Stimulated activated CD8-positive, alpha-beta memory T cell treated with anti-CD3 and anti-CD28 coated beads, Interleukin-7, amount 100 ng/mL, for 4 hours (primary cell): ENCODE measurements at places on chromosomes 12 and 14.

DNA sequence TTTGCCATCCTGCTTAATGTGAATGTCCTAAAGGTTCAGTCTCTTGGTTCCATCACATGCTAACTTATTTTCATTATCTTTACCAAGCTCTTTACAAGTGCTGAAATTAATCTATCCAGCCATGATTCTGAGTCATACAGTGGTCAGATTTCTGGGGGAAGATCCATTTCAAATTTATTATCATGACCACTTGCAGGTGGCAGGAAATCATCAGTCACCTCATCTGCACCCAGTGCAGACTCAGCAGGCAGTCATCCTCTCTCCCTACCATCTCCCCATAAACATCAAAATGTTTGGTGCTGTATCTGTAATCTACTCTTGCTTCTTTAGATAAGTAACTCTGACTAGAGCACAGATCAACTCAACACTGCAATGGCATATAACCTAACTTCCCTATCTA, 23.5 kb downstream of the ATG14 start:
- no peak for DNase-seq

GRCh38 chr12:110314308-110314707, 33.3 kb downstream of the ATP2A2 start:
- no peak for DNase-seq

DNA sequence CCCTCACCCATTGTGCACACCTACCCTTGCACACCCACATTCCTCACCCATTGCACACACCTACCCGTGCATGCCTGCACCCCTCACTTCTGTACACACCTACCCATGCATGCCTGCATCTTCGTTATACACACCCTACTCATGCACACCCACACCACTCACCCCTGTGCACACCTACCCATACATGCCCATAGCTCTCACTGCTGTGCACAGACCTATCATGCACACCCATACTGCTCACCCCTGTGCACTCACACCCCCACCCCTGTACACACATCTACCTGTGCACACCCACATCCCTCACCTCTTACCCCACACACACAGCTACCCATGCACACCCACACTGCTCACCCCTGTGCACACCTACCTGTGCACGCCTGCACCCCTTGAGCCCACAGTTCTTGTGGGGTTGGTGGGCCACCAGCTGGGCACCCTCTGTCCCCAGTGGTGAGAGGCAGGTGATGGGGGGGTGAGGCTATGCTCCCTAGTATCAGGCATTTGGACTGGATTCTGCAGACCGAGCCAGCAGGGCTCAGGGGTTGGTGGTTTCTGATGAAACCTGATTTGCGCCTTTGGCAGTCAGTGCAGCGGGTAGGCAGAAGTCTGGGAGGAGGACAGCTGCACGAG, 15.6 kb downstream of the CEP170B start:
- no peak for DNase-seq

GRCh38 chr12:32493282-32493681, 93.9 kb downstream of the FGD4 start:
- no peak for DNase-seq

DNA sequence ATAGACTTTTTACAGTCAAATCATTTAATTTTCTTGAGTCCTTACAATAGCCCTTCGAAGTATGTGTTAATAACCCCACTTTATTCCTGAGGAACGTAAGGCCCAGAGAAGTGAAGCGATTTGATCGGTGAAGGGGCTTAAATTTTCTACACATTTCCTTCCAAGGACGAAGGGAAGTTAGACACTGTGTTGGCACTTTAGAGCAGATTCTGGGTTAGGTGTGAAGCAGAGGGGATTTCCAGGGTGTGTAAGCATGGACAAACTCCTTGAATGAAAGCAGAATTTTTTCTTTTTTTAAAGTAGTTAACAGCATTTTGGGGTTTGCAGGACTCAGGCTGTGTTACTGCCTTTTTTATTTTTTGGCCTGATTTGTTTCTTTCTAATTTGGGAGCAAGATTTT, 38.9 kb downstream of the PRORP start:
- DNase-seq = peak; percentile 11

GRCh38 chr12:95173392-95174251, 43.6 kb downstream of the FGD6 start:
- DNase-seq = no peak

DNA sequence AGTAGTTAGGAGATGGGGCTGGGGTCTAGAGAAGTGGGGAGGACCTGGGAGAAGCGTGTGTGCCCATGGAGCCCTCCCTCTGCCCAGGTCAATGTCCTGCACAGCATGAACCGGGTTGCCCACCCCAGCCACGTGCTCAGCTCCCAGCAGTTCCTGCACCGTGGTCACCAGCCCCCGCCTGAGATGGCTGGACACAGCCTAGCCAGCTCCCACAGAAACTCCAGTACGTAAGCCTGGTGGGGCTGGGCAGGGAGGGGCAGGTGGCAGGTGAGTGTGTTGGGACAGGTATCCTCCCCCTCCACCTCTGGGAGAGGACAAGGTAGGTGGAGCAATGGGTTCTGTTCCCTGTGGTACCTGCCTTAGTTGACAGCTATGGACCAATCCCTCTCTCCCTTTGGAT, 20.7 kb downstream of the CLSTN3 start:
- no peak for DNase-seq

GRCh38 chr12:4714879-4715278, 5.3 kb upstream of the GALNT8 start:
- DNase-seq = no peak

DNA sequence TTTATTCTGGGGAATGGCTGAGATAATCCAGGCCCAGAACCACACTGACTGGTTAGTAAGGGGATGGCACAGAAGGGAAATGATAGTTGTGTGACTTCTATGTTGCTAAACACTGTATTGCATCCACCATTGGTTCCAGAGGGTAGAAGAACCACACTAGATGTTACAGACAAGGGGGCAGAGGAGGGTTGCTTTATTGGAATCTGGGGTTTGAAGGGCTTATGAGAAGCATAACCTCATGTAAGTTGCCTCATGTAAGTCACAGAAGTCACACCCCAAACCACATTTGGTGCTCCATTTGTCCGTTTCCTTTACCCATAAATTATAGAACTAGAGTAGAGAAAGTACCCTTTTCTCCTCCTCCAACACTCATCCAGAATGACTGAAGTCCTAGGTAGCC, 5.5 kb upstream of the PSMA6 start:
- no peak for DNase-seq

GRCh38 chr12:91331371-91331770, 148.8 kb upstream of the DCN start:
- no peak for DNase-seq

- DNase-seq = no peak
Measured at GRCh38 chr14:22387776-22388241, 201.2 kb downstream of the DAD1 start.

GRCh38 chr12:110742096-110742717, 484 bp downstream of the PPP1CC start:
- no peak for DNase-seq

DNA sequence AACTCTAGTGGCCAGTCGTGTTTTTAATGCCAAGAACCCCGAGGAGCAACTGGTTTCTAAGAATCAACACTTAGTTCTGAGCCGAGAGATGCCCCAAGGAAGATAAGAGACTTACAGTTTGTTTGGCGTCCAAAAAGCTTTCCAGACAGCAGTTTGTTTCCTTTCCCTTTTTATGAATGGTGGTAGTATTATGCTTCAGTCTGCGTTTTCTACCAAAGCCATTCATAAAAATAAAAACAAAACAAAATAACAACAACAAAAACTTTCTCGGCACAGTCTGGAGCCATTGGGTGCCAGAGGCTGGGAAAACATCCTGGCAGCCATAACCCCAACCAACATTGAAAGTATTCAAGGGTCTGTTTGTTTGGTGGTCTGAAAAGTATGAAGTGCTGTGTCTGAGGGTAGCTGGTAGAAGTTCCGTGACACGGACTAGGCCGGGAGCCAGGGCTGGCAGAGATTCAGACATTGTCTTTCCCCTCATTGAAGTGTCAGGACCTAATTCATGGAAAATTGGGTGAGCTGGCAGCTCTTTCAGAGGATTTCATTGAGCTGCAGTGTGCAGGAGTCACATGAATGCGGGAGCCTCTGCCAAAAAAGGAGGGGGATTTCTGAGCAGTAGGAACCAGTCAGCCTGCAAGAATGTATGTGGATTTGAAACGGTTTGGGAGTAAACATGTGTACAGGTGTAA, 124.2 kb downstream of the HMGA2 start:
- no peak for DNase-seq

DNA sequence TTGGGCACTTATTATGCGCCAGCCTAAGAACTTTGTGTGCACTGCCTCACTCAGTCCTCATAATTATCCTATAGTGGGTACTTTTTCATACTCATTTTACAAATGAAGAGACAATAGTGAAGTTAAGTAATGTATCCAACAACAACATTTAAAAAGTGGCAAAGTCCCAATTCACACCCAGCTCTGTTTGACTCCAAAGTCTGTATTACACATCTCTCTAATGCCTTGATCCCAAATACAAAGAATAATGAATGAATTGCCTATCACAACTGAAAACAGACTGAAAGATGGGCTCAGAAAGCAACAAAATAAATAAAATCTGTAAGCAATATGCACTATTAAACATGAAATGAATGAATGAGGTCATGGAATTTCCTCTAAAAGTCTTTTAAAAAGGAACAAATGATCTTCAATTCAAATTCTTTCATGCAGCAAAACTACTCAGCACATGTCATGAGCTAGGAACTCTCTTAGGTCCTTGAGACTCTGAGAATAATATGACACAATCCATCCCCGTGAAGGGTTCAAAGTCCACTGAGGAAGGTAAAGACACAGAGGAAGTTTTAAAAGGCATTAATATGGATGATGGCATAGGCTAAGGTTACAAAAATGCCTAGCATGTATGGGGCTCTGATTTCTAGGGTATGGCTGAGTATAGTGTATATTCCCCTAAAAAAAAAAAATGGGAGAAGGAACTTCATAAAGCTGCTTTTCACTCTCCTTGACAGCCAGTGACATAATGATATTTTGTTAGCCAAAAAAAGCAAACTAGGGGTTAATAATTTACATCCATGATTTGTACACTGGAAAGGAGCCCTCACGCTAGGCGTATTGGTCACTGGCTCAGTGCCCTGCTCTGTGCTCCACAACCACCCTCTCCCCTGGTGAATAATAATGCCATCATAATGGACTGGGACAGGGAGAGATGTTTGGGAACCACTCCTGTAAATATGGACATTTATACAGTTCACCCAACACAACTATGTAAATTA, 103.4 kb downstream of the SLC2A13 start:
- DNase-seq = no peak

DNA sequence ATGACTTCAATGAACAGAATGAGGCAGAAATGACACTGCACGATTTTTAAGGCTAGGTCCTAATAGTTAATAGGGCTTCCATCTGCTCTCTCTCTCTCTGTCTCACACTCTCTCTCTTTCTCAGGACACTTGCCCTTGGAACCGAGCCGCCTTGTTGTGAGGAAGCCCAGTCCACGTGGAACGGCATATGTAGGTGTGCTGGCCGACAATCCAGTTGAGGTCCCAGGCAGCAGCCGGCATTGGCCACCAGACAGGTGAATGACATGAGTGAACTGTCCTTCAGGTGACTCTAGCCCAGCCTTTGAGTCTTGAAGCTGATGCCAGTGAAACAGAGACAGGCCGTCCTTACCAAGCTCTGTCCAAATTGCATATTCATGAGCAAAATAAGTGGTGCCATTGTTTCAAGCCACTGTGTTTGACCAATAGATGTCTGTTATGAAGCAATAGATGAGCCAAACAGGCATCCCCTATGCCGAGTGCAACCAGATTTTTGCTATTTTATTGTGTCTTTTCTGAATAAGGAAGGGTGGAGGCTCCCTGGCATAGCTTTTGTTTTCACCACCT, 217.5 kb upstream of the LHX5 start:
- DNase-seq = no peak

DNA sequence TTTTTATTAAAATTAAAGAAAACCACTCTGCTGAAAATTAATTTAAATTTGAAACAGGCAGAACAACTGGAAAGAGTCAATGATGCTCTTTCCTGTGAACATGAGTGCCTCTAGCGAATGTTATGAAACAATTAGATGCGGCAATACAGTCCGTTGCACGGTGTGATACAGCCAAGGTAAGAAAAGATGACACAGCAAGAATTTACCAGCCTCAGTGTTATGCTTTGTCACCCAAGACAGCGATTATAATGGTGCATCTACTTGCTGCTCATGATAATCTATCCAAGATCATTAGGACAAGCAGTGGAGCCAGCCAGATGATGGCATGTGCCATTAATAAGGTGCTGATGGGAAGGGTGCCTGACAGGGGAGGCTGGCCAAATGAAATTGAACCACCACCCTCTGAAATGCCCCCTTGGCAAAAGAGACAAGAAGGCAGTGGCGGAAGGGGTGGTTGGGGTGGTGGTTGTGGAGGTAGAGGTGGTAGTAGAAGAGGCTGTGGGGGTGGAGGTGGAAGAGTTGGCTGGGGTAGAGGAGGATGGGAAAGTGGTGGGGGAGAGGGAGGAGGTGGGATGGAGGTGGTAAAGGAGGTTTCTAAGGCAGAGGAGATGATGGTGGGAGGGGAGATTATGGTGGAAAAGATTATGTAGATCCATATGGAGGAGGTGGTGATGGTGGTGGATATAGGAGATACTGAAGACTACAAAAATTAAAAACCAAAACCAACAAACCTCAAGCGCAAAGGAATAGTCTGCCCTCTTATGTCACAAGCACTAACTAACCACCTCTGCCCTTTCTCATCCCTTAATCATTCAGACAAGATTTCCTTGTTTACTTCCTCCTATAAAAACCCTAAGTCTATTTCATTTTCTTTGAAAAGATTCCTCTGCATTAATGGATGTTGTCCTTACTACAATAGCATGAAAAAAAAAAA, 4.0 kb upstream of the RESF1 start:
- DNase-seq = no peak

- DNase-seq = no peak
Measured at GRCh38 chr12:121189619-121190155, 20.2 kb upstream of the P2RX4 start.

GRCh38 chr14:61860294-61860918, 98.2 kb downstream of the SNAPC1 start:
- DNase-seq = peak; percentile 35

DNA sequence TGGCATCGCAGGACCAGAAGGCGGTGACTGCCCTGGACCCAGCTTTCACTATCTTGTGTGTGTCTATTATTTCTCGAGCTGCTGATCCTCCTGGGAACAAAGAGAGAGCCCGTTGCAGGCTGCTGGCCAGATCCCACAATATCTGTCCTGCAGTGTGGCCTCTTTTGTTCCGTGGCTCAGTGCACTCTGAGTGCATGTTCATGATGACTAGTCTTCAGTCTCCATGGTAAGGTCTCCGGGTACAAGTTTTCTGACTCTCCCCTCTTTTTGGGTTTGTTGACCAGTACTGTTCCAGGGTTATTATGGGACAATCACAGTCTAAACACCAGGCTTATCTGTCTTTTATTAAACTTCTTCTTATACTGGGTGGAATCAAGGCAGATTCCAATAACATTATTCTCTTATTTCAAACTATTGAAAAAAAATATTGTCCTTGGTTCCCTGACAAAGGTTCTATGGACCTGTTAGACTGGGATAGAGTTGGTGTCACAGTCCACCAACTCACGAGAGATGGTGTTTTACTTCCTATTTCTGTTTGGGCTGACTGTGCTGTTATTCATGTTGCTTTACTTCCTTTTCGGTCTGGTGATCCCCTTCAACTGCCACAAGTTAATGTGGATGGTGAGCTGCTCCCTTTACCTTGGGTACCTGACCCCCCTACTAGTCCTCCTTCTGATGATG, 192.9 kb upstream of the ALG10B start:
- DNase-seq = no peak
